ENCODE measurements at places on chromosomes 2 and 18.

DNA sequence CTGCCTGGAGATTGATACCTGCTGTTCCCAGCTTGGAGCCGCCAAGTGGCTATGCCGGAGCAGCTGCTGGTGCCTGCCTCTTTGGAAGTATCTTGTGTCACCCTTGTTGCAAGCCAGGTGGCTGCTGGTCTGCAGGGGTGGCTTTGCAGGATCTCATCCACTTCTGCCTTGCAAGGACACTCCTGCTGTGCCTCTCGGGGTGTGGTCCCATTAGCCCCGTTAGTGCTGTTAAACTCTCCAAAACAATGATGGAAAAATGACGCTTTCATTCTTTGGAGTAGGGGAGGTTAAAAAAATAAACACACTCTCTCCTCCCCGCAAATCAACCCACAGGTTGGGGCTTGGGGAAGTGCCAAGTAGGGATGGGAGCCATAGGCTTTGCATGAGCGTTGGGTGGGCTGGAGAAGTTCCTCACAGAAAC is 352.8 kb downstream of the RNF144A start:
- no peak for DNase-seq

DNA sequence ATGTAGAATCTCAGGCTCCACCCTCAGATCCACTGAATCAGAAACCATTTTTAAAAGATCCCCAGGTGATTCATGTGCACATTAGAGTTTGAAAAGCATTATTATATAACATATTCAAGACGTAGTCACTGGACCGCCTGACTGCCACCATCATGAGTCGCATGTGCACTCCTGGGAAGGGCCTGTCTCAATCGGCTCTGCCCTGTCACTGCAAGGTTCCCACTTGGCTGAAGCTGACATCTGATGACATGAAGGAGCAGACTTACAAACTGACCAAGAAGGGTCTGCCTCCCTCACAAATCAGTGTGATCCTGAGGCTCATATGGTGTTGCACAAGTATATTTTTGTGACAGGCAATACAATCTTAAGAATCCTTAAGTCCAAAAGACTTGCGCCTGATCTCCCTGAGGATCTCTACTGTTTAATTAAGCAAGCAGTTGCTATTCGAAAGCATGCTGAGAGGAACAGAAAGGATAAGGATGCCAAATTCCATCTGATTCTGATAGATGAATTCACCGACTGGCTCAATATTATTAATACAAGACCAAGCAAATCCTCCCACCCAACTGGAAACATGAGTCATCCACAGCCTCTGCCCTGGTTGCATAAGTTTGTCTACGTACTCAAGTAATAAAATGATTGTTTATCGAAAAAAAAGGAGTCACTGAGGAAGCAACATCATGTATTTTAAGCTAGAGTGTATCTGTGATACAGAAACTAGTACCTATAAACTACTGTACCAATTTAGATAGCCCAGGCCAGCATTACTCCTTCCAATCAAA is 26.2 kb downstream of the ATAD2B start:
- DNase-seq = peak; percentile 44

DNA sequence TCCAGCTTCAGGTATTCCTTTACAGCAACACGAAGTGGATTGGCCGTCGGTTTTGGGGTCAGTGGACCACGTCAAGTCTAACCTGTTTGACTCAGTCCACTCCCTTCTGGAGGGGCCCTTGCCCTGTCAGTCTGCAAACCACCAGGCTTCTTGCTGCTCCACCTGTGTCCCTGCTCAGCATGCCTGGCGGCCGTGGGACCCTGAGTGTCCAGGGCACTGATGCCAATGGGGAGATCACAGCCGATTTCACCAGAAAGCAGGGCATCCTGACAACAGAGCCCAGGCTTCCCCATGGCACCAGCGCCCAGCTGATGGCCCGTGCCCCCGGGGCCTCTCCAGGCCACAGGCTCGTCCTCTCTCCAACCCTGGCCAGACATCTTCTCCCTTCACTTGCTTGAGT is 41.2 kb upstream of the HS6ST1 start:
- DNase-seq = no peak

DNA sequence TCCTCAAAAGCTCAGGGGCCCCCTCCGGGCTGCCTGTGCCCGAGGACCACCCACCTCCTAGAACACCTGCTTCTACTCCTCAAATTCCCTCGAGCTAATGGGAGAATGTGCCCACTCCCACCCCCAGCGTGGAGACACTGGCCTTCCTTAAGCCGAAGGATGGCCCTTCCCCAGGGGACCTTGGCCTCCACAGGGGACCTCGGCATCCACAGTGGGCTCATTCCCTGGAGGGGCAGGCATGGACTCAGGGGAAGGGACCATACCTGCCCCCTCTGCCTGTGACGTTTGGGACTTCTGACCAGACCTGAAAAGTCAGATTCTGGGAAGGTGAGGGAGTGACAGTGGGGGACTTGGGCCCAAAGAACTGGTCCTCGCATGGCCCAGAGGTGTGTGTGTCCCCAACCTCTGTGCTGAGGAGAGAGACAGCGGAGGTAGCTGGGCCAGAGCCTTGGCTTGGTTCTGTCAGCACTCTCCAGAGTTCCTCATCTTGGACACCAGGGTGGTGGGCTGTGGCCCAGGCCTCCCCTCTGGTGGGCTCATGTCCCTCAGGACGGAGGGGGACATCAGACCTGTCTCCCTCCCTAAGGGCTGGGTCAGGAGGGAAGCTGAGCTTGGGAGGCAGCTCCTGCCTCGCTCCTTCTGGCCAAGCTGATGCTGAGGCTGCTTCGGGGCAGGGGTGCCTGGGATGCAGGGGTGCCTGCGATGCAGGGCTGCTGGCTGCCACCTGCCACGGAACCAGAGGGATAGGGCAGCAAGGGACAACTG is 240.4 kb downstream of the HAUS1 start:
- DNase-seq = no peak

Measured in hematopoietic multipotent progenitor cell treated with erythropoietin and hydrocortisone succinate and interleukin-3 and kit ligand, for 6 days (in vitro differentiated cells).